Omental fat pad (tissue), 4 donors: ENCODE measurements at places on chromosomes 1 and 21. TPM values are rescaled to one million over a fixed set of nuclear protein-coding genes. Genes with fewer than 3 reads are reported as not detected.

Gene CYP4A11
- 0.79 TPM for total RNA-seq

Gene FOXO6
- total RNA-seq: not detected

Gene ELAPOR1
- total RNA-seq: not detected

Gene FCRLB
- total RNA-seq: 0.95 TPM

Gene IL19
- not detected for total RNA-seq

Gene TUFT1
- 12.8 TPM for total RNA-seq

Gene ANGPTL3
- not detected for total RNA-seq

Gene MAPKAPK2
- total RNA-seq: 79.0 TPM

Gene LCE1E
- not detected for total RNA-seq

Gene LRRC52
- total RNA-seq: not detected

Gene PTPN7
- total RNA-seq: 14.4 TPM

Gene TRIM17
- 0.96 TPM for total RNA-seq

Gene UBASH3A
- not detected for total RNA-seq

Gene KIF17
- total RNA-seq: 2.6 TPM

Gene LDLRAD2
- total RNA-seq: not detected

Gene TSTD1
- 29.4 TPM for total RNA-seq

Gene SNX7
- total RNA-seq: 10.7 TPM

Gene EPHB2
- 4.3 TPM for total RNA-seq

Gene APCS
- not detected for total RNA-seq

Gene ATAD3C
- total RNA-seq: 0.69 TPM

Gene BNIPL
- 0.69 TPM for total RNA-seq

Gene GBP5
- 7.8 TPM for total RNA-seq

Gene AIDA
- 108 TPM for total RNA-seq

Gene AVPR1B
- not detected for total RNA-seq

Gene MYBPH
- total RNA-seq: not detected

Gene NDC1
- 16.3 TPM for total RNA-seq

Gene BRINP3
- total RNA-seq: not detected

Gene UBE2U
- not detected for total RNA-seq

Gene GORAB
- 6.2 TPM for total RNA-seq

Gene CD164L2
- total RNA-seq: not detected

Gene KCNE1
- 10.2 TPM for total RNA-seq

Gene TTC39A
- 0.56 TPM for total RNA-seq

Gene SLC19A2
- 195 TPM for total RNA-seq
